ENCODE measurements at places on chromosomes 12 and 14. TPM values are rescaled to one million over a fixed set of nuclear protein-coding genes. Genes with fewer than 3 reads are reported as not detected.

DHRS4 gene
- 36.0 TPM for total RNA-seq

CLEC2A gene
- total RNA-seq, result not detected

DNA sequence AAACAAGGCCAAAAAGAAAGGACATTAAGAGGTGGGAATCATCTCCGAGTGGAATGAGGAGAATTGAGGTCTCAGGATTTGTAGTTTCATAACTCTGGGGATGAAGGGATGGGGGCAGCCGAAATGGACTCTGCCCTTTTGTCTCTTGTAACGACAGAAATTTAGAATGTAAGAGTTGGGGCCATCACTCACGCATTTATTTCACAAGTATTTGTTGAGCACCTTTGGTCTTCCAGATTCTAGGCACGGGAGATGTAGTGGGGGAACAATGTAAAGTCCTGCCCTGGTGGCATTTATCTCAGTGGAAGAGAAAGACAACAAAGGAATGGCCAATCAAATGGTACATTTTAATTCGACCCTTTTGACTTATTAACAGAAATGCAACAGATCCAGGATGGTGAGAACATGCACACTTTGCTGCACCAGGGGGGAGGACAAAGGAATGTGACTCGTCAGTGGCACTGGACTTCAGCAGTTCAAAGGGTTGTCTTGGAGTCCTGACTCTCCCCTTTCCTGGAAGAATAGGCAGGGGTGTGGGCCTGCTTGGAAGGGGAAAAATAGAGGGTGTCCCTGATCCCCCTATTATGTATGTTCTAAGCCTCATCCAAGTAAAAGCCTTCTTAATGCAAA lies 102.0 kb downstream of the TMEM30B start:
- no peak for DNase-seq

CD4 gene
- total RNA-seq, result 60.6 TPM

DNA sequence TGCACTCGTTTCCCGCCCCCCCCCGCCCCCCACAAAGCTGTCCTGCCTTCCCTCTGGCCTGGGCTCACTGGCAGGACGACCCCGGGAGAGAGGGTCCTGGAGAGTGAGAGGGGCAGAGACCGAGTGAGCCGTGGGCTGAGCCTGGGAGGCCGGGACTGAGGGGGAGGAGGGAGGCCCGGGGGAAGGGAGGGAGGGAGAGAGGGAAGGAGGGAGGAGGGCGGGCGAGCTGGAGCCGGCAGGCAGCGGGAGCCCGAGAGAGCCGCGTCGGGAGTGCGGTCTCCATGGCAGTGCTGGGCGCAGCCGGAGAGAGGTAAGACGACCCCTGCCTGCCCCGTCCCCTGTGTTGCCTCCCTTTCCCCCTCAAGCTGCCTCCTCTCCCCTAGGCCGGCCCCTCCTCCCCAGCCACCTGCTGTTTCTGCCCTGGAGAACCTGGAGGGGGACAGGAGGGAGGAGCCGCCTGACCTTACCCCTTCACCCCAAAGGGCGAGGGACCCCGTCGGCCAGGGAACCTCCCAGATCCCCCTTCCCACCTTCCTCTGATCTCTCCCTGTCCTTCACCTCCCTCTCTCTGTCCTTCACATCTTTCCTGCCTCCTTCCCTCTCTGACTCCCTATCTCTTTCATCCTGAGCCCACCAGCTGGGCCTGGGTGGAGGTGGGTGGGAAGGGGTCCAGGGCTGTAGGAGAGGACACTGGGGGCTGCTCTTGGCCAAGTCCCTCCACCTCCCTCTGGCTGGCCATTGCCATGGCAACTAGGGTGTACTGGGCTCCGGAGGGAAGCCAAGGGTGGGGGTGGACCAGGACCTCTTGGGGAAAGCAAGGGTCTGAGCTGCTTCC lies at the start of gene GPR162:
Gene GPR162 (plus strand): TSS at position 231 of the 835 bp plus-strand sequence. CDS start 2,078 bp downstream, outside the sequence.
- DNase-seq, result peak; percentile 84

CCDC196 gene
- not detected for total RNA-seq

GRCh38 chr12:66426696-66427095 lies 124.4 kb downstream of the HELB start:
- no peak for DNase-seq

DNA sequence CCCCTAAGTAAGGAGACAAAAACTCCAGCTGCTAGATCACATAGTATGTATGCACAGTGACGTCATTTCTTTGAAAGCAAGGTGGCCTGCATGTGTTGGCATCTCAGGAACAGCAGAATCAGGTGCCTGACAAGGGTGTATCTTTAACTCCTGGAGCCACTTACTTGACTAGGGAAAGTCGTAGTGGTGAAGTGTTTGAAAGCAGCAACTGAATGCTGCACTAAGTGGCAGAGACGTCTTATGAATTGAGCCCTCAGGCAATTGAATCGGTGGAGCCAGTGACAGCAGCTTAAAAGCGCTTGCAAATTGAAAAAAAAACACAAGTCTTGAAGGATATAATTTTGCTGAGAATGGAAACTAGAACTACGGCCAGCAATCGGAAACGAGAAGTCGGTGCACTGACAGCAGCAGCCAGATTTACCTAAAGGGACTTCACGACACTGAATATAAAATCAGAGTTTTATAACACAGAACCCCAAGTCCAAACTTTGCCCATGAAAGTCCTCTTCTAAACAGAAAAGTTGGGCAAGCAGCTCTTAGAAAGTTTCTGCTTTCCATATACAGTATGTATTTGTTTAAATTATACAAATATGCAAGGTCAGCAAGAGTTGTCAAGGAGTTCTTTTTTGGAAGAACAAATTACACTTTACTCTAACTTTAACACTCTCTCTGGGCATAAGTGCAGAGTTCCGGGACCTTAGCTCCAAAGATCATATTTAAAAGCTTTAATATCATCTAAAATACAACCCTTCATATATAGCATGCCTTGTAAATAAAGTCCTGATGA lies 1.1 kb downstream of the IGF1 start:
- DNase-seq, result peak; percentile 69

GRCh38 chr12:76398106-76398505 lies 49.9 kb upstream of the BBS10 start:
- DNase-seq, result no peak

ARID4A gene
- 49.3 TPM for total RNA-seq

GRCh38 chr12:132537049-132537448 lies 47.1 kb downstream of the FBRSL1 start:
- DNase-seq, result no peak

GRCh38 chr14:105525861-105526775 lies at the start of gene TMEM121:
Gene TMEM121 (plus strand): TSS chr14:105526583. CDS start chr14:105528835, 2,252 bp downstream.
- DNase-seq, result peak; percentile 44

EIF2S1 gene
- 44.3 TPM for total RNA-seq

ARHGDIB gene
- total RNA-seq, result 250 TPM

DNA sequence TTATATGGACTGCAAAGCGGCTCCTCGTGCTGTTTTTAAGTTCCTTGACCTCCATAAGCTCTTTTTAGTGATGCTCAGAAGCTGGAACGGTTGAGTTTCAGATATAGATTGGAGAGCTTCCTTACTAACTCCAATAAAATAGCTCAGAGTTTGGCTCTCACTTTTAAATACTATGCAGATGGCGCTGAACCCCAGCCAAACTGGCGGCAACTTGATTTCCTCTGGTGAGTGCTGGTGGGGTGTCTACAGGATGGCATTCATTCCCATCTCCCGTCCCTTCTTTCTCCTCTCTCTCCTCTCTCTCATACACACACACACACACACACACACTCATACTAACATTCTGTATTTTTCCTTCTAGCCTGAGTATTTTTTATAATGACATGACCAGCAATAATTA lies 346.3 kb downstream of the ETNK1 start:
- peak; percentile 10 for DNase-seq

NRIP2 gene
- total RNA-seq, result 1.1 TPM

- peak; percentile 42 for DNase-seq
These were observed 930.8 kb downstream of the BCL11B start for GRCh38 chr14:98341211-98341610.

KRT7 gene
- total RNA-seq, result 1,411 TPM

DNA sequence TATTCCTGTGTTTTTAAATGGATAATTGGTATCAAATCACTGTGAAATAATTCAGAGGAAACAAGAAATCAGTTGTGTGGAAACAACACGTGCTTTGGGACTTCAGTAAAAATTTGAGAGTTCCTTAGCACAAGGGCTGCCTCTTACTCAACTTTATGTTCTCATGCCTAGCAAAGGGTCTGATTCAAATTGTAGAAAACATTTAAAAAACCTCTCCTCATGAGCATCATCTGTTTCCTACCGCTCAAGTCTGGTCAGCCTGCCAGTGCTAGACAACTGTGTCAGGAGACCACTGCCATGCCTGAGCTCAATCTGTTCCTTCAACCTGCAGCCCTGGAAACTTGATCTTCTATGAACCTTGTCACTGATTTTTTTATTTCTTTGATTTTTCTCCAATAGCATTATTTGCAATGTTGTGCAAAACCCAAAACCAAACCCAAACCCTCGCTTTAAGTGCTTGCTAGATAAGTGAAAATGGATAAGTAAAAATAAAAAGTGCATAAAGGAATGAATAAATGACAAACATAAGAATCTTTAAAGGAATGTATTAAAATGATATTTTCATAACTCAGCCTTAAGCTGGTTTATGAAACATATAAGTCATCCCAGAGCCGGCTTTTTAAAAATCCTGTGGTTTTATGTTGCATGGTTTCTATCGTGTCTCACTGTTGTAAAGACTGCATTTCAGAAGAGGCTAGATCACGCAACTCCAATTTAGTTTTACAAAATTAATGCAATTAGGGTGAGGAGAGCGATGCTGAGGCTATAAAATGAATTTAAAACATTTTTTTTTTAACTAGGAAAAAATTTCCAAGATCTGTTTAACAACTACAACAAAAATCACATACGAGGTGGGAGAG lies 361.2 kb upstream of the PDE3A start:
- no peak for DNase-seq

- peak; percentile 19 for DNase-seq
These were observed 335.1 kb downstream of the DUSP6 start for GRCh38 chr12:89016970-89017778.

GRCh38 chr14:44369401-44370123 lies 137.5 kb downstream of the FSCB start:
- DNase-seq, result no peak

MYF5 gene
- total RNA-seq, result not detected

DNA sequence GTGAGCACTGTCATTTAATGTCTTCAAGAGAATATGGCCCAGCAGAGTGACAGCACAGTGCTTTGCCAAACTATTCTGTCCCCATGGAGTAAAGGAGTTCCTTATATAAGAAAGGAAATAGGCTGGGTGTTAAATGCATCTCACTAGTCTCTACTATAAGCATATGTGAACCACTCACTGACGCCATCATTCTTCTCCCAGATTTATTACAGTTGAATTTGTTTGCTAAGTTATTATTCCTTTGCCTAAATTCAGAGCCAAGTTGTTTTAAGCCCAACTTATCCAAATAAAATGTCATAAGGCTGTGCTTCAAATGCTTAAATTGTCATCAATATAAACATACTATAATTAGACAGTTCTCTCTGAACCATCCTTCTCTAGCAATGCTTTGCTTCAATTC lies 151.6 kb downstream of the KCNA5 start:
- peak; percentile 10 for DNase-seq

Data from lung (tissue), 17 donors.